ENCODE measurements at places on chromosomes 3 and 15.
A peak's percentile ranks its signal among the peaks of the same experiment; 100 is the strongest.

DNA sequence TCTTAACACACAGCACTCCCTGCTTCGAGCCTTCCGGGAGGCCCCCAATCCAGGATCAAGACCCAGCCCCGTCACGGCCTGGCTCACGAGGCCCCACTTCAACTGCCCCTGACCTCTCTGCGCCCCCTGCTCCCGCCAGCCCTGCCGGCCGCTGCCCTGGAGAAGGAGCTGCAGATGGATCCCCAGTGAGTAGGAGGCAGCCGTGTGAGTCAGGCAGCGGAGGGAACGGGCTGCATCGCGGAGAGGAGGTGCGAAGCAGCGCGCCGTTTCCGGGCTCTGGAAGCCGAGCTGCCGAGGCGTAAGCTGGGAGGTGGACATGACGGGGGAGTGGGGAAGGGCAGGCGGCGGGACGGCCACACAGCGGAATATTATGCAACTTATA lies 133.4 kb downstream of the TPRA1 start:
- no peak for DNase-seq

GRCh38 chr3:18870642-18871041 lies 277.7 kb upstream of the KCNH8 start:
- DNase-seq, result no peak

DNA sequence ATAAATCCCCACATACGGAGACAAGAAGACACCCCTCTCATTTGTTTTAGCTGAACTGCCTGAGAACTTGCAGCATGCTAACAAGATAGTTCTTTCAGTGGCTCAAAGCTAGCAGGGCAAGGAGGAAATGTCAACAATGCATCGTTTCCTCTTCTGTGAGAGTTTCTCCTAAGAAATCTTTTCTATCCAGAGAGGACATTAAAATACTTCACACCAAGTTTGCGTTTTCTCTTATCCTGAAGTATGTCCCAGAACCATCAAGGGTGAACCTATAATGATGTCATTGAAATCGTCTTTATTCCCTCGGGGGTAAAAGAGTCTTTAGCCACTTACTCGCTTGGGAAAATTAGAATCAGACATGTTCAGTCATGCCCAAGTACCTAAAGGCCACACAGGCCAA lies 541.7 kb upstream of the MDFIC2 start:
- no peak for DNase-seq

DNA sequence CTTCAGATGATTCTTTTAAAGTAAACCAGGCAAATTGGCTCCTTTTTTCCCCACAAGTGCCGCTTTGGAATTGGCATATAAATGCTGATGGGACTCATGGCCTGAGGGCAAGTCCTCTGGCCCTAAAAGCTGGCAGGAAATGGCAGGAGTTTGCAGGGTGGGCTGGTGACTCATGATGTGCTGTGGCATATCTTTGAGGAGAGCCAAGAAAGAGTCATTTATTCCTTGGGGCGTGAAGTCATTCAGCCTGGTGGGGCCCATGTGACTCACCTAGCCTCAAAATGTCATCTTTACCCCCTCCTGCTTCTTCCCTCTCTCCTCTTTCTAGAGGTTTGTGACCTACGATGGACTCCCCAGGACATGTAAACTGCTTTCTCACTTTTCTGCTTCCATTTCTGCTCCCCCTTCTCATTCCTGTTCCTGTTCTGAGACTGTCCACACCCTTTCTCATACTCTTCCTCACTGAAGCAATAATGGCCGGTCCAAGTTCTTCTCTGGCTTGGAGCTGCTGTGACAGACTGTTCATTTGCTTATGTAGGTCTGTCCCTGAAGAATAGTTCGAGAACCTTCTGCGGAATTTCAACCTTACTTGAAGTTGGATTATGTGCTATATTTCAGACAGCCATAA lies 326.1 kb downstream of the SATB1 start:
- no peak for DNase-seq

- no peak for DNase-seq
Observed at GRCh38 chr3:15477951-15478639, 43.4 kb downstream of the COLQ start.

DNA sequence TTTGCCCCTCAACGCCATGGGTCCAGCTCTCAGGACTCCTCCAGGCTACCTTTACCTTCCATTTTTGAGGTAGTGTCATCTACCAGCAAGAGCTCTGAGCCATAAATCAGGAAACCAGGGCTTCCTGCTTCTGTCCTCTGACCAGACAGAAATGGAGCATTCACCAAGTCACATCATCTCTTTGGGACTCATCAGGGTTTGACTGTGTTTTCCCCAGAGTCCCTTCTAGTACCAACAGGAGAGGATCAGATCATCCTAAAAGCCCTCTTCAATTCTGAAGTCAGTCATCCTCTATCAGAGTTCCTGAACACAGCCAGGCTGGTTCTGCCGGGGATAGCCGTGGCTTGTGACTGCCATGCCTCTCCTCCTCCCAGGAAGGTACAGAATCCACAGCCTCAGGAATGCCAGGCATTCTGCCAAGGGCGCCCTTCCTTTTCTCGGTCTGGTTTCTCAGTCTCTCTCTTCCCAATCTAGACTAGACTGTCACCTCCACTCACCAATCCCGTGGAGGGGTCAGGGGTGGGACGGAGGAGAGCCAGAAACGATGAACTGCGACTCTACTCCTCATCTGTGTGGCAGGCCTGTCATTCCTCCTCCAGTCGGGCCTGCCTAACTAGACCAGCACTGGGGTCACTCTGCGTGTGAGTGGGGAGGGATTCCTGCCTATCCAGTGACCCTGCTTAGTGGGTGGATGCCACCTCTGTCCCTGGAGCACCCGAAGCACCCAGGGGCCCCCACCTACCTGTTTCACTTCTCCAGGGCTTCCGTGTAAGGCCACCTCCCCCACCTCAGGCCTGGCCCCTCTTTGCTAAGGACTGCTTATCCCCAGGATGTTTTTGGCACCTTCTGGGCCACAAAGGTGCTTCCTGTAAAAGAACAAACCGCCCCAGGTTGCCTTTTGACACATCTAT lies 30.9 kb downstream of the CCNL1 start:
- peak; percentile 41 for DNase-seq

GRCh38 chr3:52754373-52754772 lies 16.4 kb downstream of the NEK4 start:
- DNase-seq, result no peak

DNA sequence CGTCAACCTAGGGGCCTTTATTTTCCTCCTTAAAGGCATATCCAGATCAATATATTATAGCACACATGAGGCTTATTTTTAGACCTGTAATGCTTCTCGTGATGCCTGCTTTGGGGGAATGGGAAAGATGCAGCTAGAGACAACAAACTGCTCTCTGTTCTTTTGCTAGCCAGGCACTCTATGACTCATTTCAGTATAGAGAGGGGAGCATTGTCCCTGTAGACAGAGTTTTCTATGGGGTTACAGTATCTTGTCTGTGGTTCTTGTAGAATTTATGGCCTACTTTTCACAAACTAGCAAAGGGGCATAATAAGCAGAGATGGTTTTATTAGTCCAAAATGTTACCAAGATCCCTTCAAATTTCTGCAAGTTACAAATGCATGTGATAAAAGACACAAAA lies 305.6 kb downstream of the LSAMP start:
- no peak for DNase-seq

- DNase-seq, result no peak
Observed at GRCh38 chr3:435161-435560, 238.6 kb downstream of the CHL1 start.

- no peak for DNase-seq
Observed at GRCh38 chr15:95590533-95591044, 739.9 kb upstream of the NR2F2 start.

DNA sequence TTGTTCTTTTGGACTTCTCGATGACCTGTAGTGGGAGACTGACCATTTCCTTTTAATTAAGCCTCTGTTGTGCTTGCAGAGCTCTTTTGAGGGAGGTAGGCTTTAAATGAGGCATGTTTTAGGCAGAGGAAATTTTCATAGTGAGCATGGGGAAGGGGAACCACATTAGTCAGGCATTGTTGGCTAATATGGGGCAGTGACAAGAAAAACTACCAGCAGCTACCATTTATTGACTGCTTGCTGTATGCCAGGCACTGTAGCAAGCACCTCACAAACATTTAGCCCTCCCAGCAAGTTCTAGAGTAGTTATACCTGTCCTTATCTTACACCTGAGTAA lies 10.9 kb downstream of the ATG7 start:
- no peak for DNase-seq

GRCh38 chr3:102057781-102058421 lies 208.6 kb downstream of the NFKBIZ start:
- DNase-seq, result no peak

- no peak for DNase-seq
Observed at GRCh38 chr3:10692039-10692622, 123.9 kb upstream of the SLC6A11 start.

GRCh38 chr3:9780458-9780812 lies 10.7 kb upstream of the CAMK1 start:
- no peak for DNase-seq

DNA sequence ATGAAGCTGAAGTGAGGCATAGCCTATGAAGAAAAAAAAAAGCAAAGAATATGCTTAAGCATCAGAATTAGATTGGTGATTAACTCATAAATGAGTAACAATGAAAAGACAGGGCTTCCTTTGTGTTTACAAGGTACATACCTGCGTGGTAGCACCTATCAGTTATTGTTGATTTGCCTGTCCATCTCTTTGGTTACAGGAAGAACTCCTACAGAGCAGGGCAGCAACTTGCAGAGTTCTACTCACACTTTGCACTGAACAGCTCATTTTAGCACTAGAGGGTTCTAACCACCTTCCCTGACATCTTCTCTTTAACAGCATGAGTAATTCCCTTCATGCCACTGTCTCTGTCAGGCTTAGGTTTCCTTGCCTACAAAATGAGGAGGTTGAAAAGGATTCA lies 166.0 kb downstream of the DPH6 start:
- no peak for DNase-seq

- DNase-seq, result no peak
Observed at GRCh38 chr15:83943043-83943442, 289.1 kb downstream of the ADAMTSL3 start.

- no peak for DNase-seq
Observed at GRCh38 chr15:39454189-39454986, 126.5 kb upstream of the THBS1 start.

GRCh38 chr3:154517404-154517803 lies 87.4 kb upstream of the GPR149 start:
- DNase-seq, result no peak

DNA sequence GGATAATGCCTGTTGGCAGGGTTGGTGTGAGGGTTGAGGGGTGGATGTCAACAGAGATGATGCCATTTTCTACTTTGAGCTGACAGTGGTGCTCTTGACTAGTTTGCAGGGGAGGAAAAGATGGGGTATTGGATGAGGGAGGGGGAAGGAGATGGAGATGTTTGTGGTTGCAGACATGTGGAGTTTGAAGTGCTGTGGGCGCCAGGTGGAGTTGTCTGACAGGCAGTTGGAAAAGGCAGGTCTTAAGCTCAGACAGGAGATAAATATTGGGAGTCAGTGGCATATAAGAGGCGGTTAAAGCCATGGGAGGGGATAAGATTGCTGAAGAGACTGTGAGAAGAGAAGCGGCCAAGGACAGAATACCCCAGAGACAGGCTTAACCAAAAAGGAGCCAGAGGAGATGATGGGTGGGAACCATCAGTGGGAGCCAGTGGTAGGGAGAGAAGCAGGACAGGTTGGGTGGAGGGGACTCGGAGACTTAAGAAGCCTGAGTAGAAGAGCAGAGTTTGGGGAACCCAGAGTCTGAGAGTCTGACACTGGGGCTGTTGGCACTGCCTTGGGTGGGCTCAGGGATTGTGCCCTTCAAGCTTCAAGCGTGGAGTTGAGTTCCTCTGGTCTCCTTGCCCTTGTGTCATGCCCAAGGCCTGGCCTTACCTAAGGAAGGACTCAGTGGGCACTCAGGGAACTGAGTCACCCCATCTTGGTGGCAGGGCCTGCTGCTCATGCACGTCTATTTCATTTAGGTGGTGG lies 13.9 kb downstream of the COPG1 start:
- DNase-seq, result no peak

DNA sequence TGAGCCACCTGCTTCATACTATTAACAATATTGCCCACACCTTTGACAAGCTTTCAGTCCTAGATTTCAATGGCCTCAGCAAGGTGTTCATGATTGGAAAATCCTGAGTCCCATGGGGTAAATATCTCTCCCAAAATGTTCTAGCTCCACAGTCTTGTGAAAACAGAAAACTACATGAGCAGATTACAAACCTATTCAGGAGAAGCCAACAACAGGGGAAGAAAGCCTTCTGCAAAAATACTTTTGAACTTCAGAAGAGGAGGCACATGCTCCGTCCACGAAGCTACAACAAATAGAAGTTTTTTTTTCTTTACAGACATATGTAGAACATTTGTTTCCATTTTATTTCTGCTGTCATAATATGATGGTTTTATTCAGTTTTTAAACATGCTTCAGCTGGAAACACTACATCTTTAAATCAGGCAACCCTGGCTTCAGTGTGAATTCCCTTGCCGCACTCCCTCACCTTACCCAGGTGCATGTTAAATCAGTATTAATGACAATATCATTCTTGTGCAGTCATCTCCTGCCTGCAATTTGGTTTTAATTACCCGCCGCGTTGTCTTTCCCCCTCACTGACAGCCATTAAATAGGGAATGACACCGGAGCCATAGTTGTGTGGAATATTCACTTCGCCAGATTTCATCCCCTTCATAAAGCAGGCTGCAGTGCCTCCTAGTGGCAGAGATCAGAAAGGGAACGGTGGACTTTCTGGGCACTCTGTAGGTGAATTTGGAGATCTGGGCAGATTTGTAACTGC lies 725.5 kb upstream of the ARRDC4 start:
- peak; percentile 71 for DNase-seq

DNA sequence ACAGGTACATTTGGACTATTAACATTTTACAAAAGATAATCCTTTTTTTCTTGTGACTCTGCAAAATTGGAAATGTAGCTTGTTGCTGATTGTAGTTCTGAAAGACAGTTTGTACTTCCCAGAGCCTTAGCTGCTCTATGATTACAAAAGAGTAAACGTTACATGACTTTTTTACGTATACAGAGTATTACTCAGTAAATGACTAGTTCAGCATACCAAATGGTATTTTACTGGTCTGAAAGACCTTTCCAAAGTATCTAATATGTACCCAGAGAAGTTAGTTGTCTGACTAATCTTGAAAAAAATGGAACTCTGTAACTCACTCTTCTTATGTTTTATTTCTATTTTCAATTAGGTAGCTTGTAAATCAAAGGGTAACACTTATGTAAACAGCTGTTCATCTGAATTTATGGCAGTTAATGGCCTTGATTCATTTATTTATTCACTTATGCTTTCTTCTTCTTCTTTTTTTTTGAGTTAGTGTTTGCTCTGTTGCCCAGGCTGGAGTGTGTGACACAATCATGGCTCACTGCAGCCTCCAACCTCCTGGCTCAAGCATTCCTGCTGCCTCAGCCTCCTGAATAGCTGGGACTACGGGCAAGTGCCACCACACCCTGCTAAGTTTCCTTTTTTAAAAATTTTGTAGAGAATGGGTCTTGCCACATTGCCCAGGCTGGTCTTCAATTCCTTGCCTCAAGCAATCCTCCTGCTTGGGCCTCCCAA lies 151.7 kb downstream of the C3orf38 start:
- no peak for DNase-seq

- DNase-seq, result no peak
Observed at GRCh38 chr15:88031461-88031860, 225.1 kb downstream of the NTRK3 start.

DNA sequence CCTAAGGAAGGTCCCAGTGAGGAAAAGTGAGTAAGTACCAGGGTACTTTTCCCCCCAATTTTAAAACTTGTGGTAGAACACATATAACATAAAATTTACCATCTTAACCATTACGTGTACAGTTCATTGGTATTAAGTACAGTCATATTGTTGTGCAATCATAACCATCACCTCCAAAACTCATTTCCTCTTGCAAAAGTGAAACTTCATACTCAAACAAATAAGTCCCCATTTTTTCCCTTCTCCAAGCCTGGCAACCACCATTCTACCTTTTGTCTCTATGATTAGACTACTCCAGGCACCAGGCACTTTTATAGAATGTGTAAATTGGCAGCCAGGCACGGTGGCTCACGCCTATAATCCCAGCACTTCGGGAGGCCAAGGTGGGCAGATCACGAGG lies 12.2 kb downstream of the PRC1 start:
- no peak for DNase-seq

Measured in T47D (cell line).